ENCODE measurements at places on chromosomes 12 and 14.

DNA sequence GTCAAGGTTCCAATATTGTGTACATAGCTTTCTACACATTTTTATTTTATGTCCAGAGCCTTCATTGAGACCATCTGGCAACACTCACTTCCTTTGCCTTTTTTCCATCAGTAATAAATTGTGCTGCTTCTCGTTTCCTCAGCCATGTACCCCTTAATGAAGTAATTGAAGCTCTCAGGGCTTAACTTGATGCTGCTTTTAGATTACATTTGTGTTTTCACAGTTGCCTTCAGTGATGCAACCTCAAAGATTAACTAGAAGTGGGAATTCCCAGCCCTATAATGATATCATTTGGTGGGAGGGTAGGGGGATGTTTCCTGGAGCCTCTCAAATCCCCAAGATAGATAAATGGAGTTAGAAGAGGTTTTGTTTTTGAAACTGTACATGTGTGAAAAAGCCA lies 80.2 kb upstream of the KRR1 start:
- no peak for DNase-seq

GRCh38 chr14:53153702-53154112 lies 584 bp upstream of the DDHD1 start:
- DNase-seq = no peak

- DNase-seq = no peak
These were observed 5.0 kb downstream of the HNRNPC start for GRCh38 chr14:21264025-21264801.

DNA sequence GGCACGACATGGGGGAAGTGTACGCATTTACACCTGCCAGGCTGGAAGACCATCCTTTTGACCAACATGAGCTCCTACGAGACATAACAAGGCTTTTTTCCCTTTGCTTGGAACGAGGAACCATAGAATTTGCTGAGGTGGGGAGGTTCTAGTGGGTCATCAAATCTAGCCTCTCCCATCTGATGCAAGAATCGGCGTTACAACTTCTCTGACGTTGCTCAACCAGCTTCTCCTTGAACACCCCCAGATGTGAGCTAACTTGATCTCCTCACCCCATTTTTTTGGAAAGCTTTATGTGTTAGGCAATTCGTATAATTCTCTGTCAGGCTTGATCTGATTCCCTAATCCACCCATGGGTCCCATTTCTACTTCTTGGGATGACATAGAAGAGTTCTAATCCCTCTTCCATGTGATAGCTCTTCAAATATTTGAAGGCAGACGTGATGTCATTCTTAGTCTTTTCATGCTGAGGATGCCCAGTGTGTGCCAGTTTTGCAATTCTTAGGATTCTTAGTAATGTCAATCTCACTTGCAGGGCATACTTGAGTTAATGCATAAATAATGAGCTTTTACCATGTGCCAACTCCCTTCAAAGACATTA lies 163.6 kb upstream of the PARP11 start:
- no peak for DNase-seq

DNA sequence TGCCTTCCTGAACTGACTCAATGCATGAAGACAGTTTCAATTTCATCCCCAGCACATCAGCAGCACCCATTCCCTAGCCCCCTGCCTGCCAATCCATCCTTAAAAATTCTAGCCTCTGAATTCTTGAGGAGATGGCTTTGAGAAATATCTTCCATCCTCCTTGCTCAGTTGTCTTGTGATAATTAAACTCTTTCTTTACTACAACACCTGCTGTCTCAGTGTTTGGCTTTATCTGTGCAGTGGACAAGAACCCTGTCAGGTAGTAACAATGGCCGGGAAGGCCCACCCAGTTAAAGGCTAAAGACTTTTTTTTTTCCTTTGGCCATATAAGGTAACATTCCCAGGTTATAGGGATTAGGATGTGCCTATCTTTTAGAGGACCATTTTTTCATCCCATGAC lies 114.4 kb upstream of the NAP1L1 start:
- no peak for DNase-seq

- no peak for DNase-seq
These were observed 112.2 kb downstream of the CACNA1C start for GRCh38 chr12:2165021-2165420.

GRCh38 chr14:67446371-67447032 lies 34.5 kb upstream of the PLEK2 start:
- no peak for DNase-seq

DNA sequence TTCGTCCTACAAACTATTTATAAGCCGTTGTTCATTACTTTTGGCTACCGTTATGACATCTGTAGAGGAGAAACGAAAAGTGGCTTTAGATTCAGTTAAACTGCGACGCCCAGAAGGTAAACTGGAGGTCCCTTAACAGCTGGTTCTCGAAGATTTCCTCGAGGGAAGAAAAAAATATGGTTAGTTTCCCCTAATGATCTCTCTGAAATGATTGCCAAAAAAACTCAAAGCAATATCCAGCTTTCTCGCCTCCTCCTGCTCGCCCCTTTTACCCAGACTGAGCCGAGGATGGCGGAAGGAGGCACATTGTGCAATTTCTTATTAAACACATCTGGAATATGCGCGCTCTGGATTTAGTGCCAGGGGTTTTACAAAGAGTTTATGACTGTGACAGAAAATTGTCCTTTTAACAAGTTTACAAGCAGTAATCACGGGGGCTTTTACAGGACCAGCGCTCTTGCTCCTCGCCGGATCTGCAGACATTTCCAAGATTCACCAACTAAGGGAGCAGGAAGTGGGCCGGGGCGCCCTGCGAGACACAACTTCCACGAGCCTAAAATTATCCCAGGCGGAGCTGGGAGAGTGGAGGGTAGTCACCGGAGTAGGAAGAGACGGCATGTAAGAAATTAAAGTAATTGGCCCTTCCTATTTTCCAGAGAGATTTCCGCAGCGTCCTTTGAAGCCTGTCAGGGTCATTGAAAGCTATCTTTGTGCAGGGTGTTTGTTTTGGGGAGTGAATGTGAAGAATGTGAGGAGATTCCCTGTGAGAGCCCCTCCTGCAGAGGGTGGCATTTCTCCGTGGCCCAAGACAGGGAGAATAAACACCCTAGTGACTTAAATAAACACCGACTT lies 5.6 kb downstream of the SIX1 start:
- no peak for DNase-seq

GRCh38 chr12:94089891-94090290 lies 58.5 kb upstream of the PLXNC1 start:
- no peak for DNase-seq

DNA sequence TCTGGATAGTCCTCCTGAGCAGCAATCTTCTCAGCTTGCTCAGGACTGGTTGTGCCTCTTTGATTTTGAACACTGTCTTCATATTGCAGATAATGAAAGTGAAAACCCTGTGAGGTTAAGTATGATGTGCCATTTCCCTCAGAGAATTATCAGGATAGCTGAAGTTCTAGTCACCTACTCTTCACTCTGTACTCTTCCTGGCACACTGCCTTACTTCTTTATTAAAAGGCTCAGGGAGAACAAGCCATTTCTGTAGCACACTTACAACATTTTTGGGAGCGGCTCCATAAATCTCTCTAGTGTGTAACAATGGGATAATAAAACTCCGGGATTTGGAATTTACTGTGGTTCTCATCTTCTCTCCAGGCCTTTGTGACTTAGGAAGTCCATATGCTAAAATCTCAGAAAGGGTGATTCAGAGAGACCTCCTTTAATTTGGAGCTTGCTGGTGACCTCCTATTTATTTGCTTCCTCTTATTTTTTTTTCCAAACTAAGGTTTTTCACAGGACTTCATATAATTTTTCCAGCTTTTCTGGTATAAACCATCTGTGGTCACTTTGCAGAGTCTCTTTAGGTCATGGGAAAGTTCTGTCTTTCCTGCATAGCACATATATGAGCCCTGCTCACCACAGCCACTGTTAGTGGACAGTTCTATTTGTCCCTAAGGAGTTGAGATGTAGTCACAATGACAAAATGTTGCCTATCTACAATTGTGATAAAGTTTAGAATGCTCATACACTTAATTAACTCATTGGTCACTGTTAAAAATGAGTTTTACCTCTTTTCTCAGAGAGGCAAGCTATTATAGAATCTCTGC lies 53.5 kb upstream of the LDHB start:
- no peak for DNase-seq

GRCh38 chr12:56897844-56898361 lies 36.3 kb downstream of the SDR9C7 start:
- DNase-seq = no peak

- no peak for DNase-seq
These were observed 17.7 kb downstream of the GDF11 start for GRCh38 chr12:55760663-55761062.

DNA sequence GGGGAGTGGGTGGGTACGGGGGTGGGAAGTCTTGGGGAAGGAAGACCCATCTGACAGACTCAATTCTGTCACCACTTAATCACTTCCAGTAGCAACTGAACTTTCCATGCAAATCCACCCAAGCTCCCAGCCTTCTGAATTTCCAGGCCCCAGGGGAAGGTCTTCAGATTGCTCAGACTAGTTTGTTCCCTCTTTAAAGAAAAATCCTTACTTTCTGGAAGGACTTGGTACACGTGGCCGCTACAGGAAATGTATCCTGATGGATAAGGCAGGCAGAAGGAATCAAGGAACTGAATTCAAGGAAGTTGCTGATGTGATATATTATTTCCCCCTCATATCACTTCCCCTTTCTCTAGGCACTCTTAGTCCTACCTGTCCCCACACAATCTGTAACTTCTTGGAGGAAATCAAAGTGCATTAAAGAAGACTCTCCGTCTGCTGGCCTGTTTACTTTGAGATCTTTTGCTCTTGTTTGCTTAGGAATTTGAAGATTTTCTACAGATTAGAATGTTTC lies 6.4 kb downstream of the NFKBIA start:
- no peak for DNase-seq

DNA sequence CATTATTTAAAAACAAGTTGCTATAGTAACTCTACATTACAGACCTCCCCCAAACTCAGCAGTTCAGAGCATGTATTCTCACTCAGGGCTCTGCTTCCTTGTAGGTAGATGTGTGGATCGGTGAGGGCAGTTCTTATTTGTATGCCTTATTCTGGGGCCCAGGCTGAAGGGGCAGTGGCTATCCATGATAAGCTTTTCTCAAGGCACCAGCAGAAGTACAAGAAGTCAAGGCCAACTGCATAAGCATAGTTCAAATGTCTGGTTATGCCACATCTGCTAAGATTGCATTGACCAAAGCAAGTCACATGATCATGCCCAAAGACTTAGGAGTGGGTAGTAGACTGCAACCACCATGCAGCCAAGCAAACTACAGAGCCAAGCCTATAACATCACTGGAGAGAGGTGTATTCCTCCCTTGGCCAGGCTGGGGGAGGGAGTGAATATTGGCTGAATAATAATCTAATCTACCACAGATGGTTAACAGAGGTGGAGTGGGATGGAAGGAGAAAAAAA lies 4.6 kb downstream of the PSEN1 start:
- no peak for DNase-seq

DNA sequence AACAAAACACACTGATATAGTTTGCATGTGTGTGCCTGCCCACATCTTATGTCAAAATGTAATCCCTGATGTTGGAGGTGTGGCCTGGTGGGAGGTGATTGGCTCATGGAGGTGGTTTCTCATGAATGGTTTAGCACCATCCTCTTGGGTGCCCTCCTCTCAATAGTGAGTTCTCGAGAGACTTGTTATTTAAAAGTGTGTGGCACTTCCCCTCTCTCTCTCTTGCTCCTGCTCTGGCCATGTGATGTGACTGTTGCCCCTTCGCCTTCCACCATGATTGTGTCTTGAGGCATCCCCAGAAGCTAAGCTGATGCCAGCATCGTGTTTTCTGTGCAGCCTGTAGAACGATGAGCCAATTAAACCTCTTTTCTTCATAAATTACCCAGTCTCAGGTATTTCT lies 454.1 kb upstream of the DCN start:
- DNase-seq = no peak

DNA sequence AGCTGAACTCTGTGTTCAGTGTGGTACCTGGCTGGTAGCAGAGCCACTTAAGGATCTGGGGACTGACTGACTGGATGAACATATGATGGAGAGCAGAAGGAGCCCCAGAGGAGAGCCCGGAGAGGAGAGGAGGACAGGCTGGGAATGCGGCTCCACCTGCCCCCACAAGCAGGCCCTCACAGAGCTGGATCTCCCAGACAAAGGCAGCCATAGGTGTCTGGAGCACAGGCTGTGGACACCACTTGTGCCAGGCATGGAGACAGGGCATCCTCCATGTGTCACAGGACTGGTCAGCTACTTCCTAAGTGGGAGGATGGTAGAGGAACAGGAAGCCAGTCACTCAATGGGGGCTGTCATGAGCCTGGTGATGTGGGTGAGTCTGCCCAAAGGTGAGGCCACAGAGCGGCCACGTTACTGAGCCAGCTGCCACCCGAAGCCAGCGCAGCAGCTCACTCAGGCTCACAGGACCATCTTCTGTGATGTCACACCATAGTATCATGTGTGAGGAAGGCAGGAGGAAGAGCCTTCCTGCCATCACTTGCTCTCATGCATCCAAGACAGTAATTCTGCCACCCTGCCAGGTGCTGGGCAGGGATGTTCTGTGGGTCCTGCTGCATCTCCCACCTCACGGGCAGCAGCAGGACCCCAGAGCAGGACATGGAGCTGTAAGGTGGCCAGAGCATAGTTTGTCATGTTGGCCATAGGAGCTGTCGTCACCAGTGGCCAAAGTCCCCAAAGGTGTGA lies 72.1 kb downstream of the PRIMA1 start:
- DNase-seq = no peak

DNA sequence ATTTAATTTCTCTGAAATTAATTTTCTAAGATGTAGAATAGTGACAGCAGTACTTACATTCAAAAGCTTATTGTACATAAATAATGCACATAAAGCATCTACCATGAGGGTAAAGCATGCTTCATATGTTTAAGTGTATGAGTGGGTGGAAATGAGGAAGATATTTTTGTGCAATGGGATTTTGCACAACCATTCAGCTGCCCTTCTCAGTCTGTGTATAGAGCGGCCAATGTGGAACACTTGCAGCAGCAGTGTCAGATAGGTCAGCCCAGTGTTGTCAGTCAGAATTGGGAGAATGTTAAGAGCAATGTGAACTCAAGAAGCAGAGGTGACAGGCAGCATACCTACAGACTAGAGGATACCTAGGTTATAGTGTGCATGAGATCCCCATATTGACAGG lies 72.5 kb upstream of the ATP2B1 start:
- DNase-seq = no peak

- no peak for DNase-seq
These were observed 37.3 kb downstream of the RFLNA start for GRCh38 chr12:124332058-124332672.

GRCh38 chr12:80299976-80300375 lies 144.1 kb upstream of the PTPRQ start:
- DNase-seq = no peak

DNA sequence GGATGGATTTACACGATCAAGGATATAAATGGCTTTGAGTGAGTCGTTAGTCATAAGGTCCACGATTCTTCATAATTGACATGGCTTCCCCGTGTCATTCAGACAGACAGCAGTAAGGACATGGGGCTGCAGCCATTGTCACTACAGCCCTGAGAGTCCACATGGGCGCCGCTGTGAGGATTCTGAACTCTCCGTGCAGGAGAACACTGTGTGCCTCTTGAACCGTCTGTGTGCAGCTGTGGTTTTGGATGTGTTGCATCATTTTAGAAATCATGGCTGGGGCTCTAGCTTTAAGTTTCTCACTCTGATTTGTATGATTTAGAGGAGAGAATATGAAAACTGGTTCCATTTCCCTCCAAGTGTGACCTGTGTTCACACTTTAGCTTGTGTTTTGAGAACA lies 47.2 kb downstream of the NPAS3 start:
- no peak for DNase-seq
